ENCODE measurements at places on chromosomes 16 and 17.
A peak's percentile ranks its signal among the peaks of the same experiment; 100 is the strongest.

GRCh38 chr16:70428178-70428998, 10.5 kb downstream of the ST3GAL2 start:
- DNase-seq, result peak; percentile 93

DNA sequence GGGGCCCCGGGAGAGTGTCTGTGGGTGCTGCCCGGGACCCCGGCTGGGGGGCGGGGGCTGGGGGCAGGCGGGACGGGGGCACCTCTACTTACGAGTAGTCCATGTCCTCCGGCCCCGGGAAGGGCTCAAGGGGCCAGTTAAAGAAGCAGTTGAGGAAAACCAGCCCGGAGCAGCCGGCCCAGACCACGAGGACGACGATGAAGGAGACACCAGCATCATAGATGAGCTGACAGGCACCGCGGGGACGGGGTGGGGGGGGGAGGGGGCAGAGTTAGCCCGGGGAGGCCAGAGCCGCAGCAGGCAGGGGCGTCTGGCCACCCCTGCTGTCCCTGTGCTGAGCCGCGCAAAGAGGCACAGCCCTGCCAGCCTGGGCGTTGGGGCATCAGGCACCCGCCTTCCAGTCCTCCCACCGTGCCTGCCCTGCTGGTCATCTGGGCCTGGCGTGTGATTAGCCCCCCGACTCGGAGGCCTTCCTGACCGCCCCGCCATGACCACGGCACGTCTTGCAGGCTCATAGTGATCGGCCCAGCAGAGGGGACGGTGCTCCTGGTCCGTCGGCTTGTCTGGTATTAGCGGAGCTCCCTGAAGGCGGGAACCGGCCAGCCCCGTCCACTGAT, 29.0 kb upstream of the PITPNA start:
- DNase-seq, result no peak

GRCh38 chr17:20702692-20703091, 123.2 kb downstream of the CDRT15L2 start:
- no peak for DNase-seq

GRCh38 chr17:78129351-78130089, 965 bp upstream of the TMC6 start:
- DNase-seq, result no peak

DNA sequence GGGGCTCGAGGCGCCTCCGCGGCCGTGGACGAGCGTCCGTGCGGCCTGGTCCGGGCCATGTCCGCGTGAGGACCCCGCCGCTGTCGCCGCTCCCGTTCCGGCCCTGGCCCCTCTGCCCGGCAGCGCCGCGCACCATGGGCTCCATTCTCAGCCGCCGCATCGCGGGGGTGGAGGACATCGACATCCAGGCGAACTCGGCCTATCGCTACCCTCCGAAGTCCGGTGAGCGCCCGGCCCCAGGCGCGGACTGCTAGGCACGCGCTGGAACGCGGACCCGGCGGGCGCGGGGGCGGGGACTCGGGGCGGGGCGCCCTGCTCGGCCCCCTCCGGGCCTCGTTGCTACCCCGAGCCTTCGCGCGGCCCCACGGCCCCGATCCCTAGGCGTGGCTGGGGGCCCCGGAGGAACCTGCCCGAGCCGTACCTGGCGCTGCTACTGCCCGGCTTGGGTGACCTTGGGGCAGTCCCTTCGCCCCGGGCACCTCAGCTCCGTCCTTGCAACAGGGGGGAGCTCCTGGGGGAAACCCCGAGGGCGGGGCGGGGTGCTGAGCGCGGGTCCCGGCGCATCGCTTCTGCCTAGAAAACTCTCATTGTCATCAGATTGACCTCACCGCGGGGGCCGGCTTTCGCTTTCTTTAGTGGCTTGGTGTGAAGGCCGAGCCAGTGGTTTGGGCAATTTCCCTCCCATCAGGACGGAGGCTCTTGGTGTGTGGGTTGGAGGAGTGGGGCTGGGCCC, 367 bp downstream of the MGRN1 start:
- peak; percentile 49 for DNase-seq

GRCh38 chr16:68382296-68382718, 66.0 kb downstream of the SMPD3 start:
- no peak for DNase-seq
